Activated gamma-delta T cell (primary cell): ENCODE measurements at places on chromosomes 4 and X.
A peak's percentile ranks its signal among the peaks of the same experiment; 100 is the strongest.

GRCh38 chr4:181119186-181119585, 1124.0 kb upstream of the TENM3 start:
- no peak for DNase-seq

GRCh38 chrX:16213961-16214360, 46.7 kb downstream of the MAGEB17 start:
- DNase-seq, result no peak

DNA sequence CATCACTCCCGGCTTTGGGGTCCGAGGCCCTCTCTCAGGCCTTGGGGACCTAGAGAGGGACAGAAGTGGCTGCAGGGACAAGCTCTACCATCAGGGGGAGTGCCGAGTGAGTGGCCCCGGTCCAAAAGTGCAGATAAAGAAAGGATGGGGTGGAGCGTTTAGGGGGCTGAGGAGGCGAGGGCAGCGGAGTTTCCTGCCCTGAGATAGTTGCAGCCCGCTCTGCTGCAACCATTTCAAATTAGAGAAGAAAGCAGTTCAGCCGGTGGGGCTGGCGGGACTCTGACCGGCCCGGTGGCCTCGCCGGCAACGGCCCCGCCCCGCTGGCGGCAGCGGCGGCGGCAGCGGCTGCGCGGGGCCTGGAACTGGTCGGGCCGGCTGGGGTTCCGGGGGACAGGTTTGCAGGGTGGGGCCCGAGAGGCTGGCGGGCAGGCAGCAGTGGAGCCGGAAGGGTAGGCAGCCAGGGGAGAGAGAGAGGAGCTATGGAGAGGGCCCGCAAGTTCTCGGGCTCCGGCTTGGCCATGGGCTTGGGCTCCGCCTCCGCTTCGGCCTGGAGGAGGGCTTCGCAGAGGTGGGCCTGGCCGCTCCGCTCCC, 7.6 kb downstream of the DLG3 start:
- peak; percentile 22 for DNase-seq

DNA sequence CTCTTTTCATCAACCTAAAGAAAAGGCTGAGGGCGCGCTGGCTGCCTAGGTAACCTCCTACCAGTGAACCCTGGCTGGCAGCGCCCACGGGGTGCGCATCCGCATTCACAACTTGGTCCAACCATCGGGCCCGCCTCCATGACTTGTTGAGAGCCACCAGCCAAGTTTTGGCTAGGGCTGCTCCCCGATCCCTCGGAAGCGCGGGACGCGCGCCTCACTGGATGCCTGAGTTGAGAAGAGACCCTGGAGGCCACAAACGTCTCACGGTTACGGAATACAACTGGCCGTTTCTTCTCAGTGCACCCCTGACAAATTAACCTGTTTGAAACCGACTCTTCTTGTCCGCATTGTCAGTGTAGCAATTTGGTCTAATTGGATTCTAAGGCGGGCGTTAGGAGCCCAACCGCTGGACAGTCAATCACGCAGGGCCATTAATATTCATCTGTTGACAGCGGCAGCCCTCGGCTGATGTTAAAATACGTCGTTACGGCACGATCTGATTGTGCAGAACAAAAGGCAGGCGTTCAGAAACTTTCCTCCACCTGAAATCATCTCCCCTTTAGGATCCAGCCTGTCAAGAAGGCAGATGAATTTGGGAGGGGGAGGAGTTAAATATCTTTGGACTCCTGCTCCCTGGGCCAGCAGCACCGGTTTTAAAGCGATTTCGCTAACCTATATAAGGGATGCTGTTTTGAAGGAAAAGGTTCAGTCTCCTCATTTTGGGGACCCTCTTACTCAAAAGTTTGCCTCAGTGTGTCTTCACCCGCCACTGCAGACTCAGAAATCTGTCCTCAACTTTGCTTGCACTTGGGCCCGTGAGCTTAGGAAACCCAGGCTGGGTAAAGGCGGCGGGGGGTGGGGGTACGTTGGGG, 1.2 kb downstream of the GPC3 start:
- no peak for DNase-seq

DNA sequence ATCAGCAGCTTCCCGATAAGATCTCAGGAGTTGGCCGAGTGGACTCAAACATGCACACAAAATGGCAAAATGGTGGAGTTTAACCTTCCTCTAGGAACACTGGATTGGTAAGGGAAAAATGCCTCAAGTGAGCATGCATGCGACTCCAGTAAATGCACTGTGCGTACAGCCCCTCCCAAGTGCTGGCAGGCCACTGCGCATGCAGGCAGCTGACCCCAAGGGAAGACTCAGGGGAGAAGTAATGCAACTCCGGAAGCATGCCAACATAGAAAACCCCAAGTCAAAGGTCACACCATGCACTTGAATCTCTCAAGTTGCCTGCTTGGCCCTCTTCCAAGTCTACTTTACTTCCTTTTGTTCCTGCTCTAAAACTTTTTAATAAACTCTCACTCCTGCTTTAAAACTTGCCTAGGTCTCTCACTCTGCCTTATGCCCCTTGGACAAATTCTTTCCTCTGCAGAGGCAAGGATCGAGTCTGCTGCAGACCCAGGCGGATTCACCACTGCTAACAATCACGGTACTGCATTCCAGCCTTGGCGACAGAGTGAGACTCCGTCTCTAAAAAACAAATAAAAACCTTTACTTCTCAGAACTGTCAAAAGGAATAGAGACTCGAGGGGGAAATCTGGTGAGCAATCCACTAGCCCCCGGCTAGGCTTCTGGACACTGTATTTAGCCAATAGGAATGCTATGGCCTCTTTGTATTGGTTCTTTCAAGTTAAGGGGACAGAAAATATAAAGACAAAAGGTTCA, 33.5 kb downstream of the NYX start:
- no peak for DNase-seq

DNA sequence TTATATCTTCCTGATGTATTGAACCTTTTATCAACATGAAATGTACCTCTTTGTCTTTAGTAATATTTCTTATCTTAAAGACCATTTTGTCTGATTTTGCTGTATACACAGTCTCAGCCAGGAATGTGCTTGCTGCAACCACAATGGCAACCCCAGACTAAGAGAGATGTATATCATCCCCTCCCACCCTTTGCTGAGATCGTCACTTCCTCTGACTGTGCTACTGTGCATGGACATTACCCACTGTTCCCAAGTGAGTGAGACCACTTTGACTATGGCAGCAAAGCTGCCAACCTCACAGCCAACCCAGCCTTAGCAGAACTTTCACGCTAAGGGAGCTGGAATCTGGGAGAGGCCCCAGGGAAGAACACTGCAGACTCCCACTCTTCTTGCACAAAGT, 46.0 kb downstream of the EIF2S3 start:
- no peak for DNase-seq

DNA sequence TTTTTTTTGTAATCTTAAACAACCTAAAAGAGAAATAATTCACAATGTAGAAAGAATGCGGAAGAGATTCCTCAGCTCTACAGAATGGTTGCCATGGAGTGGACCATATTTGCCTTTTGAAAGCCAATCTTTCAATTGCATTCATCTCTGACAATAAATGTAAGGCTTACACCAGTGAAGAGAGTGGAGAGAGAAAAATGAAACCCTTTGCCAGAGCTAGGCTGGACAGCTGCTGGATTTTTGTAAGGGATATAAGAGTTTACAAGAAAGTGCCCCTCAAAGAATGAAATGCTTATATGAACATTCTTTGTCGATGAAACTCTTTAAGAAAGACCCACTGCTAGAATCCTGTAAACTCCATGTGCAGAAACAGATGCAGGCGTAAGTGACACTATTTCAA, 66.0 kb upstream of the FAT1 start:
- no peak for DNase-seq

GRCh38 chr4:21765810-21766407, 182.7 kb downstream of the KCNIP4 start:
- no peak for DNase-seq

DNA sequence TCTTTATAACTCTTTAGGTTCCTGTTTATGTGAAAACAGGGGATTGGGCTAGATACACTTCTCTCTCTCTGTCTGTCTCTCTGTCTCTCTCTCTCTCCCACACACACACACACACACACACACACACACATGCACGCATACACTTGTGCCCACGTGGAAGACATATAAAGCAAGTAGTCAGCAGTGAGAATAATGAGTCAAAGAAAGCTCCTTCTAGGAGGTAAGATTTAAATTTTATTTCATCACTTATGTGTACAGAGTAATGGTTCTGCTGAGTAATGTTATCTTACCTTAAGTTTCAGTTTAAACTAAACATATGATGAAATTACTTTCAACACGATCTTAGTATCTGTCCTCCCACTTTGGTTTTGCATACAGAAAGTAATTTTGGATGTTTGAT, 243.0 kb upstream of the TEX13A start:
- no peak for DNase-seq

DNA sequence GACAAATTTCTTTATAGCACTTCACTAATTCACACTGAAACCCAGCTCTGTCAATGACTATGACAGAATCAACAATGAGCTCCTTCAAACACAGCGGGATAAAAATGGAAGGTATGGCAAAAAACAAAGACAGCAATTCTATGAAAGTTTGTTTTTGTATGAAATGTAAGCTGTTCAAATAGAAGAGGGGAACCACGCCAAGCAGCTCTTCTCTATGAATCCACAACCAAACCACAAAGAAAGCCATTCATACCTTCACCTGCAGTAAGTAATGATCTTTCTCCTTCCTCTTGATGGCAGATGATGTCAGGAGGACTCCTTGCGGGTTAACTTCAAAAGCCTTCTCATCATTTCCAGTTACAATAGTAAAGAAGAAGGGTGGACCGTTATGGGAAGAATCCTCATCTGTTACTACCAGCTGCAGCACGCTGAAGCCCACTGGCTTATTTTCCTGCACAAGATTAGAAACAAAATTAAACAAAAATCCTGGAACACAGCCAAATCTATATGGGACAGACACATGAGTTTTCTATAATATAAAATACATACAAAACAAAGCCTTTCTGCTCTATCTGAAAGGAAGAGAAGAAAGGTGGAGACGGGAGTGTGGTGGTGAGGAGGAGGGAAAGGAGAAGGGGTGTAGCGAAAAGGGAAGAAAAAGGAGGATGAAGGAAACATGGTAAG, 48.9 kb upstream of the MTNR1A start:
- DNase-seq, result no peak

GRCh38 chr4:170336238-170336775, 246.6 kb upstream of the AADAT start:
- DNase-seq, result no peak

DNA sequence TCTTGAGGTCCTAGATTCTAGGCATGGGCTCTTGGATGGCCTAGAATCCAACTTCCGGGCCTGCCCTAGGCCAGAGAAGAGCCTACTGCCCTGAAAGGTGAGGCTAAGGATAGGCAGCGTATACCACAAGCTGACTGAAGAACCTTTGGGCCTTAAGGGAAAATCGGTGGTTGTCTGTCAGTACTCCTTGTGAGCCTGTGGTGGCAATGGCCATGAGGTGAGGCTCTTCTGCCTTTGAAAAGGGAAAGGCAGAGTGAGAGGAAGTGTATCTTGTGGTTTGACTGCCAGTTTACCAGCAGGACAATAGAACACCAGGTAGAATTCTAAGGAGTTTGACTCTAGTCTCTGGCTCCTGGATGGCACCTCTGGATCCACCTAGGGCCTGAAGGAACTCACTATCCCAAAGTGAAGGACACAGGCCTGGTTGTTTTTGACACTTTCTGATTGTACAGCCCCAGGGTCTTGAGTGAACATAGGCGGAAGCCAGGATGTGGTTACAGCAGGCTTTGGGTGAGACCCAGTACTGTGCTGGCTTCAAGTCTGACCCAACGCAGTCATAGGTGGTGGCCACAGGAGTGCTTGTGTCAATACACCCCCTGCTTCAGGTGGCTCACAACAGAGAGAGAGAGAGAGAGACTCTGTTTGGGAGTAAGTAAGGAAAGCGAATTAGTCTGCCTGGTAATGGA, 20.9 kb downstream of the ITIH6 start:
- DNase-seq, result no peak

DNA sequence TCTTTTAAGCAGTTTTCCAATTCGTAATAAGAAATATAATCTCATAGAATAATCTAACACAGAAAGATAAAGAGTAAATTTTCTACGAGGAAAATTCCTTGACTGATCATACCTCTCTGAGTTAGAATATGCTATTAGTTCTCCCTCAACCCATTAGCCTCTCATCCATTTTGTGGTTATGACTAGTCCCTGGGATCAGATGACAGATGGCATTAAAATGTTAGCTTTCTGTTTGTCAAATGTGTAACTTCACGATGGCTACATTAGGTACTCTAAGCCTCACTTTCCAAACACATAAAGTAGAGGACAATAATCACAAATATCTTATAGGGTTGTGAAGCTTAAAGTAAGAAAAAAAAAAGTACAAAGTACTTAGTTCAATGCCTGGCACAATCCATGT, 112.2 kb downstream of the ZAR1 start:
- DNase-seq, result no peak

DNA sequence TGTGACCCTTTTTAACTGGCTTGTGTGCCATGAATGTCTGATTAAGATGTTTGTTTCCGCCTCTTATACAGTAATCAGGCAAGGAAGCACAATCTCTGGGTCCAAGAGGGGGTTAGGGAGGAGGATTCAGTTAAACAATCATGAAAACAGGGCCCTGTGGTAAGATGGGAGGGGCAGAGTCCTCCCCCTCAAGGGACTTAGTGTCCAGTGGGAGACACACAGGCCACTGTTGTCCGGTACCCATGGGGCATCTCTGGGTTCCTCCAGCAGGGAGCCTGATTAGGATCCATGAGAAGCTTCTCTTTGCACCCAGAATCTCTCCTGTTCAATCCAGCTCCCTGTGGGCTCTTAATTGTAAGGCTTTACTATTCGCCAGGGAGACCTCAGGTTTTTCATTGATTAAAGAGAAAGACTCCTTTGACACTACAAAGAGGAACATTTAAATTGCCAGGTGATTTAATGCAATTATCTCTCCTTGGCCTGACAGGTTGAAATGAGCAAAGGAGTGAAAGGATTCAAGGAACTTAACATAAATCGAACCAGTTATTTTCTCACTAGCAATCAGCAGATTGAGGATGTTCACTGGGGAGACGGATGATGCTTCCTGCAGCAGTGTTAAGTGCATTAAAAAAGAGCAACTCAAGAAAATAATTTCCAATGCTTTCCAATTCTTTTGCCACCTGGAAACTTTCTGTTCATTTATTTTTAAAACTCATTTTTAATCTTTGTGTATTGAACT, 225.4 kb downstream of the PTTG2 start:
- DNase-seq, result no peak

- no peak for DNase-seq
These were observed 103.6 kb upstream of the IGSF1 start for GRCh38 chrX:131392666-131393065.

GRCh38 chr4:99654361-99654761, 3.3 kb downstream of the C4orf54 start:
- DNase-seq, result no peak

DNA sequence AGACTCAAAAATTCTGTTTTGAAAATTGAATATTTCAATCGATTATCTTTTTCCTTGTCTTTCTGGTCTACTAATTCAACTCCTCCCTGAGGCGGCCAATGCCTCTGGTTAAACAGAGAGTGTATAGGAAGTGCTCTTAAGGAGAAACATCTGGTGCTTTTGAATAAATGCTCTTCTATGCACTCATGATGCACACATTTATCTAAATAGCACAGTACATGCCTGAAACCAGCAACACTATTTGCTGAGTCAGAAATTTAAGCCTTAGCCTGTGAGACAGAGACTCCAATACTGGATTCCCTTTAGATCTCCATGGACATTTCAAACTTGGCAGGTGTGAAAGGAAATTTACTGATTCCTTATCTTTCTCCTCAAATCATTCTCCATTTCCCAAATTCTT, 118.6 kb downstream of the SLIT2 start:
- no peak for DNase-seq
